AG20443 (cell line): ENCODE measurements at places on chromosomes 12 and 14.

- no peak for DNase-seq
Observed at GRCh38 chr12:6555018-6555691, 687 bp downstream of the IFFO1 start.

- DNase-seq, result no peak
Observed at GRCh38 chr14:56073799-56074198, 44.4 kb upstream of the PELI2 start.

DNA sequence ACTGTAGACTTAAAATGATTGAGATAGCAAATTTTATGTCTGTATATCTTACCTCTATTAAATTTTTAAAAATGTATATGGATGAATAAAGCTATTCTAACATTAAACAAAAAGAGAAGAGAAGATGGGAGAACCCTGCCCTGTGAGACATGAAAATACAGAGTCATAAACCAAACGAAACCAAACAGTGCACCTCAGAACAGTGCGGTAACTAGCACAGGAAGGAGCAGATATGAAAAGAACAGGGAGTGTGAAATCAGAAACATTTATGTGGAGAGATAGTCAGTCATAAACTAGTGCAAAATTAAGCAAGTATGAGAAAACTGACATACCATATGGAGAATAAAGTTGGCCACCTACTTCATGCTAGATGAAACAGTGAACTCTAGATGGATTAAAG, 135.1 kb downstream of the ERC1 start:
- no peak for DNase-seq

GRCh38 chr14:71642715-71643114, 289.5 kb upstream of the RGS6 start:
- DNase-seq, result no peak

- no peak for DNase-seq
Observed at GRCh38 chr14:59096303-59096702, 92.2 kb upstream of the DAAM1 start.

DNA sequence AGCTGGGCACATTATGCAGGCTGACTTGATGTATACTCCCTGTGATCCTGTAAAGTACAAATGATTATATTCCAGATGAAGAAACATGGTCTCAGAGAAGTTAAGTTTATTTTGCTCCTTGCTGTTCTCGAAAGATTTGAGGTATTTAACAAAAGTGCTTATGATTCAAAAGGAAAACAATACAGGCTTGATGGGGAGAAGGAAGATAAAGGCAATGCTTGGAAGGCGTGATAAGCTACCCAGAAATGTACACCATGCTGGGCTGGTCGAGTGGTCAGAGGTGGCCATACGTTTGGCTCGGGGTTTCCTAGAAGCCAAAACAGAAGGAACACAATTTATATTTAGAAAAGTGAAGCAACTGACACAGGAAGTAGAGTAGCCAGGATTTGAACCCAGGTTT, 201.0 kb downstream of the KTN1 start:
- DNase-seq, result no peak

DNA sequence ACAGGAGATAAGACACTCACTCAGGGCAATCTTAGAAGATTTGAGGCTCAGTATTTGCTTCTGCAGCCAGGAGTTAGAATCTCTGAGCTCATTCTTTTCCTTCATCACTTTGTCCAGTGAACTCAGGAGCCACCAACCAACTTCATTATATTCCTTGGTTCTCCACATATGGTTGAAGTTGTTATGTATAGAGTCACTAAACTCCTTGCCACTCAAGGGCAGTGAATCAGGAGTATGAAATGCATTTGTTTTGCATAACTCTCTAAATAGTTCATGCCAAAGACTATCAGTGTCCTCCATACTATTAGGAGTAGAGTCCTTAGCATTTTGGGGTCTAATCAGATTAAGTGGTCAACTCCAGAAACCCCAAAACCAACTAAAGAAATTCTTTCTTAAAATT, 150.6 kb downstream of the CCDC59 start:
- DNase-seq, result no peak

DNA sequence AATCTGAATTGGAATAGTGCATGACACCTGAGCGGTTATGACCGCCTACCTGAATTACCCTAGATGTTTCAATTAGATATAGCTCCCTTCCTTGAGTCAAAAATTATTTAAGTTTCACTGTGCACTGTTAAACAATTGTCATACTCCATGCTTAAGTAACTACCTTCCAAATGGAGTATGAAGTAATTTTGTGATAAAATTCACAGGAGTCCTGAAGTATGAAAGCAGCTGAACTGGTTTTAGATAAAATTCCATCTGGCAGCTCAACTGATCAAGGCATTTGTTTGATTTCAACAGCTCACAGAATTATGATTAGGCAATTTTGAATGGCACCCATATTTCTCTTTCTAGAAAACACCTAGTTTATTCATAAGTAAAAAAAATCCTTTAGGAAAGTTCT, 19.5 kb downstream of the PRICKLE1 start:
- no peak for DNase-seq

- no peak for DNase-seq
Observed at GRCh38 chr12:126067626-126068329, 1002.5 kb downstream of the AACS start.

- peak; percentile 8 for DNase-seq
Observed at GRCh38 chr12:7154901-7155470, 24.8 kb downstream of the CLSTN3 start.

DNA sequence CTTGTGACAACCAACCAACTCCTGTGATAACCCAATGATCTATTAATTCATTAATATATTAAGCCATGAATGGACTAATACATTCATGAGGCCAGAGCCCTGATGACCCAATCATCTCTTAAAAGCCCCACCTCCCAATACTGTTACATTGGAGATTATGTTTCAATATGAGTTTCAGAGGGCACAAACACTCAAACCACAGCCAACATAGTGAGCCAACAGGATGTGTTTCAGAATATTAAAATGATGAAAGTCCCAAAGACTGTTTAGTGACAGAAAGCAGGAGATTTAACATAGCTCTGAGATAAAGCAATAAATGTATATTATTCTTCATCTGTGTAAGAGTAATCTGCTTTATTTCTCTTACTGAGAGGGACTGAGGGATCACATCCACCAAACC, 71.7 kb downstream of the PTPRO start:
- DNase-seq, result no peak

DNA sequence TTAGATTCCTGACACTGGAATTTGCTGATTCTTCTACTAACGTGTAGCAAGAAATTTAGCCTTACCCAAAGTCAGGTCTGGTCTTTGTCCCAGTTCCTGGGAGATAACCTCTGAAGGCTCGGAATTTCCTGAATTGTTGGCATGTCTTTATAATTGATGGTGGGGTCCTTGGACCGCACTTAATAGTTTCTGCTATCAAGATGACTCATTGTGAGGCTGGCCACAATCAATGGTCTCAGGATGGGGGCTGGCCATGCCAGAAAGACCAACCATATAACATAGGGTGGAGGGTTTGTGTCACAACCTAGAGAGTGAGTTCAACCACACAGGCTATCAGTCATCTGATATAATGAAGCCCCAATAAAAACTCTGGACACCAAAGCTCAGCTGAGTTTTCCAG, 259.7 kb downstream of the DAD1 start:
- DNase-seq, result no peak

- DNase-seq, result peak; percentile 20
Observed at GRCh38 chr14:33634631-33635030, 316.2 kb downstream of the EGLN3 start.

GRCh38 chr12:53824001-53824712, 72.4 kb upstream of the CISTR start:
- no peak for DNase-seq

DNA sequence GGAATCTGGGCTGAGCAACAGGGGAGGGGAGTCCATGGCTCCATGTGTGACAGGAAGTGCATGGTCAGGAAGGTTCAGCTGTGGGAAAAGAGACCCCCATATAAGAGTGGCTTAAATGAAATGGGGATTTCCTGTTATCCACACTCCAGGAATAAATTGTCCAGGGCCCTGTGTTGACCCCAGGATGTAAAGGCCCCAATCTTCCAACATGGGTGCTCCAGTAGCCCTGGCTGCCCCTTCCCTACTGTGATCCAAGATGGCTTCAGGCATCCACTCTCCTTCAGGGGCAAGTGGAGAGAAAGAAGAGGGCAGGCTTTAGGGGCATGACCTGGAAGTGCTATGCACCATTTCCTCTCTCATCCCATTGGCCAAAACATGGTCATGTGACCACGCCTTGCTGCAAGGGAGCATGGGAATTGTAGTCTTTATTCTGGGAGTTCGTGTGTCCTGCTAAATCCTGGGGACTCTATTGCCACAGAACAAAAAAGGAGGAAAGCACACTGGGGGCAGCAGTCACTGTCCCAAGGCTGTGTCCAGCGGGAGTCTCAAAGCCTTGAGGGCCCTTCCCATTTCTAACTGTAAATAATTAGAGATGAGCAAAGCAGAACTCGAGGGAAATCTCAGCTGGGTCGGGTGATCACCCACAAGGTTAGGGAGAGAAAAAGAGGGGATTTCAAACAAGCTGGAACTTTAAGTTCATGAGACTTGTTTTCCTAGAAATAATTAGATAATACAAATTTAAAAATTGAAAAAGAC, 289.2 kb downstream of the ADGRD1 start:
- DNase-seq, result no peak

DNA sequence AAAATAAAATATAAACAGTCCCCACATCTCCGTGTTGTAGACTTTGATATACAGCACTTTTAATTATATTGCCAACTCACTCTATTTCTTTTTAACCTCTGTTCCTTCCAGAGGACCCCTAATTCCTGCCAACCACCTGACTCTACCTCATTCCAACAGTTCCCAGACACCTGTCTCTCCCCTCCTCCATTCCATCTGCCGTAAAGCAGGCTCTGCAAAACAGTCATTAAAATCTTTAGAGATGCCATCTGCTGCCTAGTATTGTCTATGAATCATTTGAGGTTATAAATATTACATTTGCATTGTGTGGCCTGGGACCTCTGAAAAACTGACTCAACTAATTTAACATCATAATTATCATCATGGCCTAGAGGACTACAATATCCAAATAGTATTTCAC, 148.8 kb upstream of the DCN start:
- DNase-seq, result no peak
